Left renal cortex interstitium (tissue), 4 donors: ENCODE measurements at places on chromosomes 16 and 17.

- DNase-seq = no peak
Measured at GRCh38 chr16:28820016-28820415, 2.8 kb upstream of the ATXN2L start.

GRCh38 chr17:15171167-15172047 is 93.7 kb downstream of the PMP22 start:
- peak; percentile 63 for DNase-seq

- no peak for DNase-seq
Measured at GRCh38 chr17:45431531-45432404, 902 bp downstream of the ARHGAP27 start.

- peak; percentile 73 for DNase-seq
Measured at GRCh38 chr17:7004398-7005253, 7.8 kb upstream of the RNASEK start.

- DNase-seq = no peak
Measured at GRCh38 chr16:87507351-87508069, 14.7 kb upstream of the ZCCHC14 start.

GRCh38 chr17:142876-143784 is 5.8 kb downstream of the SCGB1C2 start:
- DNase-seq = no peak

DNA sequence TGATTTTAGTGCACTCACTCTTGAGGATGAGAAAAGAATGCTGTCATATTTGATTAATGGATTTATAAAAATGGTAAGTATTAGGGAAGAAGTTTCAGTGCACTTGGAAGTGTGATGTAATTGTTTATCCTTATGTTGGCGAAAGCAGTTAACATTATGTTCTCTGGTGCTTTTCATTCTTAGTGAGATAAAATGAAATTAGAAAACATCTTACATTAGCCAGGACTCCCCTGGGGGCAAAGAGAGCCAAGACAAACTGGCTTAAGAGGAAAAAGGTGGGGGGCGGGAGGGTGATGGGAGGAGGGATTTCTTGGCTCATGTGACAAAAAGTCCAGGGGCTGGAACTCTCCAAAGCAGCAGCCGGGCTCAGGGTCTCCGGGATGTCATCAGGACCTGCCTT is 73.2 kb downstream of the KNOP1 start:
- no peak for DNase-seq

DNA sequence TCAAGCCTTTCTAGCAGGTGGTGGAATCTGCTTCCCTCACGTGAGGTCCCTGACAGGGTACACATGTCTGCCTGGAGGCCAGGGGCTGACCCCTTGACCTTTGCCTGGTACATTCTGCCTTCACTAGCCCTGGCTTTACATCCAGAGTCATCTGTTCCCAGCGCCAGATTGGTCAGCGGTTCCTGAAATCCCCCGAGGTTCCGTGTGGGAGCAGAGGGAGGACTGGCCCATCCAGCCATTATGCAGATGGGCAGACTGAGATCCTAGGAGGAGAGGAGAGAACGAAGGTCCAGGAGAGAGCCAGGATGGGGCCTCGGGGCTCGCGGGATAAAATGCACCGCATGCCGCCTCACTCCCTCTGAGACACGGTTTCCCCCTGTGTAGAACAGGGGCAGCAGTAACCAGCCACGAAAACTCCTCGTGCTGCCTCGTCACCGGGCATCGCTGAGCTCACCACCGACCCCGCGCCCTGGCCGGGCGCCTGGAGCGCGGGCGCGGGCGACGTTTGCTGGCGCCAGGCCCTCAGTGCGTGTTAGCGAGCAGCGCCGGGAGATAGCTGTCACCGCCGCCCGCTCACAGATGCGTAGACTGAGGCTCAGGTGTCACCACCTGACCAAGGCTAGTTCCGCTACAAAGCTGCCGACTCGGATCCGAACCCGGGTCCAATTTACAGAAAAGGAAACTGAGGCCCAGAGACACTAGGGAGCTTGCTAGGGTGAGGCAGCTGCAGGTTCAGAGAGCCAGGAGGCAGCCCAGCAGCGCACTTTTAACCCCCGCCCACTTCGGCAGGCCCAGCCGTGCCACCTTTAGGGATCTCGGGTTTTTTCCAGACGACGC is 811 bp upstream of the MAP2K3 start:
- DNase-seq = no peak

- DNase-seq = no peak
Measured at GRCh38 chr17:81926451-81927151, 934 bp downstream of the MAFG start.

GRCh38 chr16:26598998-26599784 is 467.5 kb upstream of the C16orf82 start:
- no peak for DNase-seq

DNA sequence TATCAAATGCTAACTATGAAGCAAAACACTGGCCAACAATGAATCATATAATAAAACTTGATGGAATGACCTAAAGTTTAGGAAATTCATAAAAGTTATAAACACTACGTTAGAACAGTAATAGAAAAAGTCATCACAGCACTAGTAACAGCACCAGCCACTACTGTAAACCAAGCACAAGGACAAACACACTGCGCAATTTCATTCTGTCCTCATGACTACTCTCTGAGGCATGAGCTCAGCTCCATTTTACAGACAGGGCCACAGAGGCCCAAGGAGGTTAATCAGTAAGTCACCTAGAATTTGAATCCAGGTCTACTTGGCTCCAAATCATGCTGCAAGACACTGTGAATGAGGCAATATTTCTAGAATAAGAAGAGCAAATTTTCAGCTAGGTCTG is 13.4 kb downstream of the EMC8 start:
- DNase-seq = no peak

- DNase-seq = no peak
Measured at GRCh38 chr17:80204626-80205468, 15.3 kb downstream of the SGSH start.

GRCh38 chr16:85690469-85691064 is 1.8 kb upstream of the GINS2 start:
- DNase-seq = no peak

- DNase-seq = no peak
Measured at GRCh38 chr17:4843321-4844000, 10.3 kb downstream of the MINK1 start.

- DNase-seq = no peak
Measured at GRCh38 chr17:35617505-35617904, 30.4 kb downstream of the AP2B1 start.

- DNase-seq = no peak
Measured at GRCh38 chr17:42673885-42674754, 2.7 kb downstream of the PLEKHH3 start.

DNA sequence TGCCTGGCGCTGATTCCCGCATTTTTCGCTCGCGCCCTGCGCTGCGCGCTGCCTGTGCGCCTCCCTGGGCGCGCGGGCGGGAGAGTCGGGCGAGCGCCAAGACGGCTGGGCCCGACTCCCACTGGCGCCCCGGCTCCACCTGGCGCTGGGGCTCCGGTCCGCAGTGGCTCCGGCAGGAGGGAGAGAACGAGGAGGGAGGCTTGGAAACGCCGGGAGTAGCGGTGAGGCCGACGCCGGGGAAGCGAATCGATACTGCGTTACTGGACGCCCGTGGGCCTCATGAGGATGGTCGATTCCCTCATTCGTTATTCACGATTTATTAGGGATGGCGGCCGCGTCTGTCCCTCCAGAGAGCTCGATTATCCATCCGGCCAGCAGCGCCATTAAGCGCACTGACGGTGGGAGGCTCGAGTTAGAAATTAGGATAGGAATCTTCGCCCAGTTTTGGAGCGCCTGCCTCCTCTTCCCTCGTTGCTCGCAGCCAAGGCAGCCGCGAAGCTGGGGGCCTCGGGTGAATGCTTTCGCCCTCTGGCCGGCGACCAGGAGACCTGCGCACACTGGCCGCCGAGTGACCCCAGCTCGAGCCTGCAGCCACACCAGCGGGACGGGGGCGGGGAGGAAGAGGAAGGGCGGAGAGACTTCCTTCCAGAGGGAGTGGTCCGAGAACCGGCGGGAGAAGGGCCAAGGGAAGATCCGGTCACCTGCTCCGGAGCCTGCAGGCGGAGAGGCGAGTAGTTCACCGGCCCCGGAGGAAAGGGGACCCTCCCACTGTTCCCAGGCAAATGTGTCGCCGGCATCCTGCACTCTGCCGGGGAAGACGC is 1.3 kb upstream of the PCGF2 start:
- peak; percentile 77 for DNase-seq

DNA sequence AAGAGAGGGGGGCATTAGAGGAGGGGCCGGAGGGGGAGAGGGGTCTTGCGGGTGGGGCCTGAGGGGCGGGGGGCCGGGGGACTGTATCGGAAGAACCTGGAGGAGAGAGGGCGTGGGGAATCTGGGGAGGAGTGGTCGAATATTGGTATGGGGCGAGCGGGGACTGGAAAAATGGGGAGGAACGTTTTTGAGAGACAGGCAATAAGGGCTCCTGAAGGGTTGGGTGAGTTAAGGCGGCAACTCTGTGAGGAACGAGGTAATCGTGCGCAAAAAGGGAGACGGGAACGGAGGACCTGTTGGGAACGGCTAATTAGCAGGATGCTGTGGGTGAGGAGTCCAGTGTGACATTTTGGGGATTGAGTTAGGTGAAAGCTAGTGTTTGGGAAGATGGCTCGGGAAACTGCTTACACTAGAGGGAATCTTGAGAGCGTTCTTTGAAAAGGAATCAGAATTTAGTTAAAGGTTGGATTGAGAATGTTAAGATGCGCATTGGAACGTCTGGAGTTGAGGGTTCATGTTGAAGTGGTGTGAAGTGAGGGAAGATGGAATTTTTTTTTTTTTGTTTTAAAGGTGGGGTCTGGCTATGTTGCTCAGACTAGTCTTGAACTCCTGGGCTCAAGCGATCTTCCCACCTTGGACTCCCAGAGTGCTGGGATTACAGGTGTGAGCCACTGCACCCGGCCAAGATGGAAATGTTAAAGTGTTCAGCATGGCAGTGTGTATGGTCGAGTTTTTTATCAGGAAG is 662 bp downstream of the WIPF2 start:
- DNase-seq = peak; percentile 45

- DNase-seq = no peak
Measured at GRCh38 chr17:1005361-1005946, 8.5 kb downstream of the TIMM22 start.

- DNase-seq = no peak
Measured at GRCh38 chr17:859824-860195, 77.7 kb downstream of the MRM3 start.

GRCh38 chr17:45224671-45225050 is 3.0 kb downstream of the FMNL1 start:
- no peak for DNase-seq

- no peak for DNase-seq
Measured at GRCh38 chr16:76241755-76242154, 35.4 kb upstream of the CNTNAP4 start.

GRCh38 chr16:17561056-17561455 is 90.3 kb upstream of the XYLT1 start:
- DNase-seq = no peak

GRCh38 chr16:84055366-84055765 is 12.8 kb upstream of the SLC38A8 start:
- DNase-seq = no peak

- no peak for DNase-seq
Measured at GRCh38 chr17:31309556-31309955, 4.3 kb downstream of the EVI2B start.

- no peak for DNase-seq
Measured at GRCh38 chr17:77546772-77547241, 406.0 kb downstream of the SEC14L1 start.

- no peak for DNase-seq
Measured at GRCh38 chr17:40539711-40540411, 25.4 kb downstream of the CCR7 start.

- DNase-seq = no peak
Measured at GRCh38 chr16:86079255-86079885, 180.4 kb downstream of the IRF8 start.

- no peak for DNase-seq
Measured at GRCh38 chr17:73956595-73957465, 246.6 kb upstream of the RPL38 start.

DNA sequence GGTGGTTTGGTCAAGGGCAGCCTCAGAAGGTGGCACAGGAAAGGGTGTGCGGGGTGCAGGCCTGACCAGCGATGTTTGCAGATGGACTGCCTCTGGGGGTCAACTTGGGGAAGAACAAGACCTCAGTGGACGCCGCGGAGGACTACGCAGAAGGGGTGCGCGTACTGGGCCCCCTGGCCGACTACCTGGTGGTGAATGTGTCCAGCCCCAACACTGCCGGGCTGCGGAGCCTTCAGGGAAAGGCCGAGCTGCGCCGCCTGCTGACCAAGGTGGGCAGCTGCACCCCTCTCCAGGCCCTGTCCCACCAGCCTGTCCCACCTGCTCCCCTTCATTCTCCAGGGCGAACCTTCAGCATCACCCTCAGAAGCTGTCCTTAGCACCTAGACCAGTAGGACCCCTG is 12.5 kb downstream of the DHODH start:
- DNase-seq = no peak

GRCh38 chr16:2985462-2985861 is 5.2 kb upstream of the PKMYT1 start:
- no peak for DNase-seq

DNA sequence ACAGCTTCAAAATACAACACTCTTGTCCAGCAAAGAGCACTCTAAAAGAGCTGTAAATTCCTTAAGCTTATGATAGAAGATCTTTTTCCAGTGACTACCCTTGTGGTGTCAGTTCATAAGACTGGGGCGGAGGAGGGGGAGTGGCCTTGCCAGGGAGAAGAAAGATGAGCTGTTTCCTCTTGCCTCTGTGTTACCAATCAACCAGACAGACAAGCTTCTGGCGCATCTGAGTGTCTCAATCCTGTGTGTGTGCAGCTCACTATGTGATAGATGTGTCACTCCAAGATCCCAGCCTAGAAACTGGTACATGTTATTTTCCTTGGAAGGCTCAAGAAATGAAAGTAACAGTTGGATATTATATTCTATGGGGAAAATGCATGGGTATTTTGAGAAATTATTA is 167.4 kb upstream of the CACNG3 start:
- no peak for DNase-seq

GRCh38 chr17:64004903-64005733 is 7.0 kb downstream of the PRR29 start:
- DNase-seq = no peak

GRCh38 chr17:44191369-44191768 is 4.6 kb downstream of the TMUB2 start:
- DNase-seq = no peak
